ENCODE measurements at places on chromosomes 2 and 18. TPM values are rescaled to one million over a fixed set of nuclear protein-coding genes. Genes with fewer than 3 reads are reported as not detected.

ANKRD62 gene
- total RNA-seq: not detected

KLHL29 gene
- 1.7 TPM for total RNA-seq

DNA sequence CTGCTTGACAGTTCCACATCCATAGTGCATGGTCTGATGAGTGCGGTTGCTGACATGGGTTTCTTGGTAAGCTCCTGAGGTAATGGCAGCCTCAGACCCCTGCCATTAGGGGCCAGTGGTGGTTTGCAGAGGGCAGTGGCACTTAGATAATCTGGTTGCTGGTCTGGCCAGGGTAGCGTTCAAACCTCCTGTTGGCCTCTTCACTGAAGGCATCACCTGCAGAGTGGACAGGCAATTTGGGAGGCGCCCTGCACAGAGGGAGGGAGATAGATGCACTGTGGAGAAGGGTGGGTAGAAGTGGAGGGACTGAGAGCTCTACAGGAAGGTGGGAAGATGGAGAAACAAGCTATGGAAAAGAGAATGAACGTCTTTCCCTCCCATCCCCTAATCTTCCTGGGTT is 3.7 kb downstream of the HTRA2 start:
- DNase-seq: no peak

DNA sequence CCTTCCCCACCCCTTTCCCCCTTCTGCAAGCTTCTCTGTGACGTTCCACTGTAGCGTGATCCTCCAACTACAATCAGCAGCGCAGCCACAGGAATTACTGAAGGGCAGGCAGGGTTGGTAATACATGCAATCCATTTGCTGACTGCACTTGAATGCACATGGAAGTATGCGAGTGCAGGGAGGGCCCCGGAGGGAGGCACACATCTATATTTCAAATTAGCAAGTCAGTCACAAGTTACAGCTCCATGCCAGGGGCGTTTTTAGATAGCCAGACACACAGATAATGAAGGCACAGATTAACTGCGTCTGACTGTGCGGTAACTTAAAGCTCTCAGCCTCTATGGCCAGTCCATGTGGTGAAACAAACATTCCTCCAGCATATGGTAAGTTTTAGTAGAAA is 209.2 kb upstream of the GATA6 start:
- no peak for DNase-seq

- no peak for DNase-seq
Observed at GRCh38 chr2:180334514-180334913, 327.4 kb upstream of the CWC22 start.

- DNase-seq: no peak
Observed at GRCh38 chr2:178114462-178114861, 2.2 kb downstream of the RBM45 start.

GRCh38 chr2:158043181-158043948 is 58.3 kb upstream of the UPP2 start:
- DNase-seq: peak; percentile 88

DNA sequence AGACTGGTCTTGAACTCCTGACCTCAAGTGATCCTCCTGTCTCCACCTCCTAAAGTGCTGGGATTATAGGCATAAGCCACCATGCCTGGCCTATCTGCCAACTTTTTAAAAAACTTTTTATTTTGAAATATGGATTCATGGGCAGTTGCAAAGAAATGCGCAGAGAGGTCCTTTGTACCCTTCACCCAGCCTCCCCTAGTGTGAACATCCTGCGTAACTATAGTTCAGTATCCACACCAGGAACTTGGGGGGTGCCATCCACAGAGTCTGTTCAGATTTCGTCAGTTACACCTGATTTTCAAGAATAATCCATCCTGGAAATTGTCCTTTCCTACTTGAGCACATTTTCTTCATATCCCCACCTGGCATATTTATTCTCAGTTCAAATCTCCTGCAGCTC is 33.0 kb downstream of the EFR3B start:
- no peak for DNase-seq

DNA sequence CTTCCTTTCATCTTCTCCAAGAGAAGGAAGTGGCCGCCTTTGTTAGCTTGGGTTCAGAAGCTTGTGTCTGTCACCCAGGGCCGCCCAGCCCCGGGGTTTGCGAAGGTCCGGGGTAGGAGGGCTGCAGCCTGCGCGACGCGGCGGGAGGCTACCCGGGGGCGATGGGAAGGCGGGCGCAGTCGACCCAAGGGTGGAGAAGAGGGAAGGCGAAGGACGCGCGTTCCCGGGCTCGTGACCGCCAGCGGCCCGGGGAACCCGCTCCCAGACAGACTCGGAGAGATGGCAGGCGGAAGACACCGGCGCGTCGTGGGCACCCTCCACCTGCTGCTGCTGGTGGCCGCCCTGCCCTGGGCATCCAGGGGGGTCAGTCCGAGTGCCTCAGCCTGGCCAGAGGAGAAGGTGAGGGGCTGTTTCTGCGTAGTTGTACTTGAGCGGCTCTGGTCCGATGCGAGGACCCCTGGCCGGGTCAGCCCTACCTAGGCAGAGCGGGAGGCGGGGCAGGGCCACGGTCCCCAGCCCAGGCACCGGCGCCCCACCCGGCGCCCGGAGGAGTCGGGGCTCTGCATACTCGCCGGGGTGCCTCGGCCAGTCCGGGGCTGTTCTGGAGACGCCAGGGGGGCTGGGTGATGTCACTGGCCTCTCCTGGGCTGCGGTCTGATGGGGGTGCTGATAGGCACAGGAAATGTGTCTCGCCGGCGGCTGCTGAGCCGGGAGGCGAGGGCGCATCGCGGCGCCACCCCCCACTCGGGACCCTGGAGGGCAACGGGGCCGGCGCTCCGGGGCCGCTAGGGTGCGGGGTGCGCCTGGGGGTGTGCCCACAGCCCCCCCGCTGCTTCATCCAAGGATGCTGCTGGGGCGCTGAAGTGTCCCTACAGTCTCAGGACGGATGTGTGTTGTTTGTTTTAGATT is at the start of gene QPCT:
Gene QPCT, plus strand, starts transcription at position 178 of the 909 bp plus-strand sequence. Its CDS starts 102 bp downstream, at position 280.
- peak; percentile 56 for DNase-seq

All from right lobe of liver (tissue), 6 donors.